ENCODE measurements at places on chromosomes 12 and 14. TPM values are rescaled to one million over a fixed set of nuclear protein-coding genes. Genes with fewer than 3 reads are reported as not detected.

The BATF gene
- not detected for total RNA-seq

GRCh38 chr14:56417173-56417572 is 162.4 kb upstream of the TMEM260 start:
- H3K4me1 ChIP-seq, result no peaks in the 10 kb centered on the region
- no peaks in the 10 kb centered on the region for H3K27me3 ChIP-seq
- H3K27ac ChIP-seq, result no peak overlapping the region

DNA sequence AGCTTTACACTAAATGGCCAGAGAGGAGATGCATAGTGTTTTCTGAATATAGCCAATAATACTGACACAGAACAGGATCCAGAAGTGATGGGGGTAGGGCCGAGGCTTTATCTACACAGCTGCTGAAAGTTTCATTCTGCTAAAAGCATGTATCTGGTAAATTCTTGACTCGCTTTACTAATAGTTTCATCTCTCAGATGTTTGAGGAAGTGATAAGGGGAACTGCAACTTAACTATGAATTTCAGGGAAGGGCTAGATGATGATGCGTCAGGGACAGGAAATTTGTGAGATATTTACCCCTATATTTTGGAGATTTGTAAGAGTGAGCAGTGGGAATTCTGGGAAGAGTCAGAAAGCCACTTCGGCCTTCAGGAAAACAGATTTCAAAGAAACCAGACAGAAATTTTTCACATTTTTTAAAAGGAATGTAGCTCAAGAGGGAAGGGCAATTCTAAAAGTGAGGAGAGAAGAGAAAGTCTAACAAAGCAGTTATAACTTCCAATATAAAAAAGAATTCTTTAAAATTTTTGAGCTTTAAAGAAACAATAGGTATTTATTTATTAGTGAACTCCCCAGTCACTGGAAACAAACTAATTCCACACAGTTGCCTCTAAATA is 243.1 kb downstream of the BCAT1 start:
- no peak for DNase-seq
- H3K27me3 ChIP-seq, result no peaks in the 10 kb centered on the region
- peaks cover 4% of the 10 kb centered on the region for H3K36me3 ChIP-seq
- H3K4me1 ChIP-seq, result no peaks in the 10 kb centered on the region
- H3K4me3 ChIP-seq, result no peak overlapping the region
- no peak overlapping the region for H3K27ac ChIP-seq

DNA sequence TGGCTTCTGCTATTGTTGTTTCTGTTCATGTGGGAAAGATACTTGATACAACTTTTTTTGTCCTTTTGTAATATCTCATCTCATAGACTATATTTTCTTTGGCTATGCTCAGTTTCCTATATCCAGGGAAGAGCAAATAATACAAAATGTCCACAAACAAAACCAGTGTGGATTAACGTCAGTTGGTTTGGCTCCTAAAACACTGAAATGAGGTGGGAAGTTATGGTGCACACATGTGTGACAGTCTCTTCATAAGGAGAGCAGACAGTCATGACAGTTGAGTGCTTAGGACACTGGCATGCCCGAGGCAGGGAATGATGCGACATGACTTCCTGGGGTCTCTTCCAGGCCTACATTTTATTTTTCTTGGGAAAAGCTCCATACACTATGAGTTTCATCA is 27.5 kb downstream of the RHOJ start:
- H3K4me3 ChIP-seq, result no peak overlapping the region
- no peaks in the 10 kb centered on the region for H3K27me3 ChIP-seq
- H3K36me3 ChIP-seq, result no peaks in the 10 kb centered on the region
- DNase-seq, result no peak

DNA sequence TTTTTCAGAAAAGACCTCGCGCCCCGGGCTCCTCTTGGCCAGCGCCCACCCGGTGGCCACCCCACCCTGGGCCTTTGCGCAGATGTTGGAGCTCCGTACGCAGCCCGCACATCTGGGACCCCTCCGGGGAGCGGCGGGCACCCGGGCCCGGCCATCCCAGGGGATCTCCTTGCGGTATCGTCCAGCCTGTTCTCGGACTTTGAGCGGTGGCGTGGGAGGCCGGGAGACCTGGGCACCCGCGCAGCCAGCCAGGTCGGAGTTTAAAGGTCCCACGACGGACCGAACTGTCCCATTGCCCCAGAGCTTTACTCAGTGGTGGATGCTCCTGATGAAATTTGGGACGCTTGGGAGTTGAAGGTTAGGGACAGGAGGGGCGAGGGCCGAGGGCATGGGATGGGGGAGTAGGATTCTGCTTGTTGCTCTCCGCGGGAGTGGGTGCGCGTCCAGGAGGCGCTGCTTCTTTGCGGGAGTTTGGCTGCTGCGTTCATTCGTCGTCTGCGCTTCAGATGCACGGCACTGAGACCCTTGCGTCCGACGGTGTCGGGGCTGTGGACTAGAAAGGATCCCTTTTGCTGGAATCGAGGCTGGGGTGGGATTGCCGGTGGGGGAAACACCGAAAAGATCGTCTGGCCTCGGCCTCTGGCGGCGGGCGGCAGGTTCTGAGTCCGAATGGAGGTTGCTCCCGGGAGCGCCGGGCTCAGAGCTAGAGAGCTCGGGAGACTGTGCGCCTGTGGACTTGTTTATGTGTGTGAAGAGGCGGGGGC is 1.4 kb downstream of the NTF3 start:
- H3K4me3 ChIP-seq, result no peak overlapping the region
- H3K36me3 ChIP-seq, result no peaks in the 10 kb centered on the region
- H3K27ac ChIP-seq, result no peak overlapping the region
- H3K4me1 ChIP-seq, result peaks cover 23% of the 10 kb centered on the region

The SMOC1 gene
- total RNA-seq, result 1.1 TPM

GRCh38 chr12:93883436-93884154 is 206.4 kb downstream of the CRADD start:
- H3K4me1 ChIP-seq, result peaks cover 16% of the 10 kb centered on the region
- H3K36me3 ChIP-seq, result no peaks in the 10 kb centered on the region
- no peaks in the 10 kb centered on the region for H3K27me3 ChIP-seq
- no peak overlapping the region for H3K4me3 ChIP-seq
- no peak overlapping the region for H3K27ac ChIP-seq

The DHRS2 gene
- total RNA-seq, result 1.8 TPM

DNA sequence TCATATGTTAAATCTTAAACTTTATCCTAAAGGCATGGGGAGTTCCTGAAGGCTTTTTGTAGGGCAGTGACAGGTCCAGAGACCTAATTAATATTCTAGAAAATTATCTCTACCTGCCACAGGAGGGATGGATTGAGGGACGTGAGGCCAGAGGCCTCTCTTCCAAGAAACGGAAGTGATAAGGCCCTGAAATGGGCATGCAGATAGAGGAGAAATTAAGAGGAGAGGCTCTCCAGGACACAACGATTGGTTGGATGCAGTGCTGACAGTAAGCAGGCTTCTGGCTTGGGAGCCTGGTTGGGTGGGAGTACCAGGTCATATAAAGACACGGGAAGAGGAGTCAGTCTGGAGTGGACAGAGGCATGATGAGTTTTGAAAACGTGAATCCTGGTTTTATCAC is 3.1 kb upstream of the BORCS5 start:
- H3K27me3 ChIP-seq, result peaks cover 10% of the 10 kb centered on the region
- DNase-seq, result no peak
- no peaks in the 10 kb centered on the region for H3K36me3 ChIP-seq

DNA sequence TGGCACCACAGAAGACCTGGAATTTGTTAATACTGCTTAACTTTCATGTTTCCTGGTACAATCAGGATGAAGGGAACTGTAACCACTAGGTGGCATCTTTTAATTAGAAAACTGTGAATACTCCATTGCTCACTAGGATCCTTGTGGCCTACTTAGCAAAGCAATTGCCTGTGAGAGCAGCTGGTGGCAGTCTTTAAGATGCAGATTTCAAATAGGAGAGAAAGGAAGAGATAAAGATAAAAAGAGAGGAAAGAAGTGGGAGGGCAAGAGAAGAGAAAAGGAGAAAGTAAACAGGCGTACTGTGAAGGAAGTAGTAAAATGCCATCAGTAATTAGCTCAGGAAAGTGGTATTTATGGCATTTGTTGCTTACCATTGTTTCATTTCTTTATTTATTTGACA is 114.5 kb downstream of the RAD51B start:
- peak overlapping the region; percentile 16 for H3K4me3 ChIP-seq
- peaks cover 27% of the 10 kb centered on the region for H3K36me3 ChIP-seq
- DNase-seq, result peak; percentile 28
- peak overlapping the region; percentile 90 for H3K27ac ChIP-seq
- no peaks in the 10 kb centered on the region for H3K27me3 ChIP-seq
- peaks cover 78% of the 10 kb centered on the region for H3K4me1 ChIP-seq

GRCh38 chr12:65728455-65728847 is 95.8 kb upstream of the HMGA2 start:
- peaks cover 18% of the 10 kb centered on the region for H3K4me1 ChIP-seq
- H3K4me3 ChIP-seq, result peak overlapping the region; percentile 89
- H3K27ac ChIP-seq, result no peak overlapping the region

- H3K36me3 ChIP-seq, result no peaks in the 10 kb centered on the region
- peaks cover 13% of the 10 kb centered on the region for H3K4me1 ChIP-seq
- H3K27me3 ChIP-seq, result no peaks in the 10 kb centered on the region
- no peak for DNase-seq
Measured at GRCh38 chr12:2154050-2154449, 101.3 kb downstream of the CACNA1C start.

- DNase-seq, result peak; percentile 80
- H3K4me3 ChIP-seq, result no peak overlapping the region
- no peak overlapping the region for H3K27ac ChIP-seq
- H3K27me3 ChIP-seq, result no peaks in the 10 kb centered on the region
Measured at GRCh38 chr14:90495357-90496276, 98.8 kb downstream of the CALM1 start.

The ACOT4 gene
- 1.6 TPM for total RNA-seq

The CIROP gene
- total RNA-seq, result 0.07 TPM

- H3K36me3 ChIP-seq, result no peaks in the 10 kb centered on the region
- peak; percentile 60 for DNase-seq
- peaks cover 28% of the 10 kb centered on the region for H3K27me3 ChIP-seq
- H3K4me3 ChIP-seq, result peak overlapping the region; percentile 82
Measured at GRCh38 chr12:31589904-31590641, 863 bp downstream of the DENND5B start.

- H3K27me3 ChIP-seq, result no peaks in the 10 kb centered on the region
- no peak for DNase-seq
- H3K4me1 ChIP-seq, result peaks cover 30% of the 10 kb centered on the region
- H3K27ac ChIP-seq, result peak overlapping the region; percentile 15
- H3K4me3 ChIP-seq, result no peak overlapping the region
Measured at GRCh38 chr14:102690509-102691286, 86.6 kb upstream of the TRAF3 start.

DNA sequence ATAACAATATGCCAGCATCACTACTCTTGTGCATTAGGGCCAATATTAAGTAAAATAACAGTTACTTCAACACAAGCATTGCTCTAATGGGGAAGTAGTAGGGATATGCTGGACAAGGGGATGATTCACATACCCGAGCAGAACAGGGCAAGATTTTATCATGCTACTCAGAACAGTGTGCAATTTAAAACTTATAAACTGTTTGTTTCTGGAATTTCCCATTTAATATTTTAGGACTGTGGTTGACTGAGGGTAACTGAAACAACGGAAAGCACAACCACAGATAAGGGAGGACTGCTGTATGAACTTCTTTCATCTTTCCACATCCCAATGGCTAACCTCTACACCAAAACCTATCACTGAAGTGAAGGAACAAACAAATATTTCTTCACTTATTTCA is 36.8 kb downstream of the SARNP start:
- DNase-seq, result no peak
- H3K27me3 ChIP-seq, result no peaks in the 10 kb centered on the region
- H3K4me3 ChIP-seq, result no peak overlapping the region
- no peak overlapping the region for H3K27ac ChIP-seq
- H3K4me1 ChIP-seq, result no peaks in the 10 kb centered on the region

The OTX2 gene
- 30.1 TPM for total RNA-seq

The KRT85 gene
- not detected for total RNA-seq

GRCh38 chr12:88108021-88108420 is 33.9 kb downstream of the CEP290 start:
- H3K27me3 ChIP-seq, result no peaks in the 10 kb centered on the region
- H3K4me3 ChIP-seq, result no peak overlapping the region
- H3K27ac ChIP-seq, result no peak overlapping the region
- no peaks in the 10 kb centered on the region for H3K4me1 ChIP-seq
- DNase-seq, result no peak

The AJUBA gene
- 35.8 TPM for total RNA-seq

Measured in WTC11 (cell line).